Pancreas (tissue), 10 donors: ENCODE measurements at places on chromosomes 3 and 15. TPM values are rescaled to one million over a fixed set of nuclear protein-coding genes. Genes with fewer than 3 reads are reported as not detected.

The DUOXA2 gene
- not detected for total RNA-seq

The GOLGA8N gene
- total RNA-seq: 18.7 TPM

The XCR1 gene
- not detected for total RNA-seq

DNA sequence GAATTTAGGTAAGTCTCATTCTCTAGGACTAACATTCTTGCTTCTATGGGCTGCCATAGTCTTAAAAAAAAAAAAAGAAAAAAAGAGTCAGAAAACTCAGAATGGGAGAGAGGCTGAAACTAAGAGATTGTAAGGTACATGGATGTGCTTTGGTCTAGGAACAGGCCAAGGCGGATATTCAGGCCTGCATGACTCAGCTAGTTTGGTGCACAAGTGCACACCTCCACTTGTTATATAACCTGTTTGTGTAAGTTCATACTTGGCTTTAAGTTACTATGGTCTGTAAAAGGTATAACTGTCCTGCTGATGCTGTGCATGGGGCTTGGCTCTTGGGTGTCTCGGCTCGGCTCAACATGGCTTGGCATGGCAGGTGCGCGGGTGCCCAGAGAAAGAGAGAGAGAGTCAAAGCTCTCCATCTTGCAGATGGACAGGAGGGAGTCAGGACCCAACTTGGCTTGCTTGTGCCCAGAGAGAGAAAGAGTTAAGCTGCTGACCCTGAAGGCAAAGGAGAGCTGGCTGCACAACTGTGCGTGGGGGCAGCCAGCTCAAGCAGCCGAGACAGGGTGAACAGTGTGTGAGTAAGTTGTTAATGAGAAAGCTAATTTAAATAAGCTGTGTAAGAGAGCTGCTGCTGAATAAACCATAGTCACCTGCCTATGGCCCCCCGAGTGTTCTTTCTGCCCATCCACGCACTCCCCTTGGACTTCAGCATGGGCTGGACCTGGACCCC, 31.4 kb upstream of the CHRNB4 start:
- DNase-seq: no peak

- no peak for DNase-seq
Measured at GRCh38 chr15:96058103-96058851, 272.2 kb upstream of the NR2F2 start.

GRCh38 chr15:61623746-61624145, 394.6 kb upstream of the RORA start:
- DNase-seq: no peak
